NCI-H1694 treated with DMSO at 0.1 percent for 48 hours (cell line): ENCODE measurements at places on chromosomes 6 and 20.

- DNase-seq, result no peak
Measured at GRCh38 chr6:41000248-41000647, 38.8 kb downstream of the UNC5CL start.

DNA sequence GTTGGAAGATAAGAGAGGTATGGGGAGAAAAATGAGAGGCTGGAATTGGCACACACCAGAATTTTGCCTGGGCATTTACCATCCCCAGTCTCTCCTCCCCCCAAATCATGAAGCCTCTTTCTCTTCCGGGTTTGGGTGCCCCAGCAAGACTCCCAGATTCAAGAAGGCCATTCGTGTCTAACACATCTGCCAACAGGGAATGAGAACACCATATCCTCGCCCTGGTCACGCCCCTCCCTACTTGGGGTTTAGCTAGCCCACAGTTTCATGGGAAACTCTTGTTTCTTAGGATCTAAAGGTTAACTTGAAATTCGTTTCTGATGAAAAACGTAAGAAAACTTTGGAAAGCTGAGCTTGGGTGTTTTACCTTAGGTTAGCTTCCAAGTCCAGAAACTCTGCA is 105.5 kb upstream of the TMEM170B start:
- no peak for DNase-seq

DNA sequence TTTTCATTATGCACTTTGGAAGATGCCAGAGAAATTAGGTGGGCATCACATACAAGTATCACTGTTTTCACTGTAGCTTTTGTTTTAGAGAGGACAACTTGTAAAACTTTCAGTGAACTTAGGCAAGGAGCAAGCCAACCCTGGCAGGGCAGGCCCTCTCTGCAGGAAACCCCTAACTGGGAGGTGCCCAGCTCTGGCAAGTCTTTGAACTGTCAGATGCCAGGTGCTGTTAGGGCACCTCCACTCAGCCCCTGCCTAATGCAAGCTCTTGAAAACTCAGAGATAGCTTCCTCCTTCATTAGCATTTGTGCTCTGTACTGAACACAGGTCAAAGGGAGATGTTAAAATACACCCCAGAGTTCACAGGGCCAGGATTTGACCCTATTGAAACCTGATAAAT is 774.2 kb upstream of the FLRT3 start:
- no peak for DNase-seq

- no peak for DNase-seq
Measured at GRCh38 chr6:161085246-161085645, 93.7 kb downstream of the MAP3K4 start.

DNA sequence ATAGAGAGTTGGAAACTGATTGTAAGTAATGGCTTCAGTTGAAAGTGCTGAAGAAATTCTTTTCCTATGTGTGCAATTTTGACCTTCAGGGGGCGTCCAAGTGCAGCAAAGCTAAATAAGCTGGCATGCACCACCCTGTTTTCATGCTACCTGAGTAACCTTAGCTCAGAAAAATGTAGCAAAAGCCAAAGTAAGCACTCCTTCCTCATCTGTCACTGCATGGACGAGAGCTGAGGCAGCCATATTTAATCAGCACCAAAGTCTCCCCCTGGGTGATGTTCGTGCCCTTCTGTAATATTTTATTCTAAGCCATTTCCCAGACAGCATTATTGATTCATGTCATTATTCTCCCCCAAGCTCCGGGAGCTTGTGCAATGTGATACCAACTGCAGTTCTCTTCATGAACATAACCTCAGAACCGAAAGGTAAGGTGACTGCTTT is 123.1 kb downstream of the RPS12 start:
- DNase-seq, result no peak

- no peak for DNase-seq
Measured at GRCh38 chr6:72709431-72709830, 87.6 kb downstream of the KCNQ5 start.

GRCh38 chr20:4036351-4036750 is 21.0 kb upstream of the RNF24 start:
- DNase-seq, result no peak

- DNase-seq, result no peak
Measured at GRCh38 chr6:75758061-75758460, 9.0 kb downstream of the MYO6 start.

DNA sequence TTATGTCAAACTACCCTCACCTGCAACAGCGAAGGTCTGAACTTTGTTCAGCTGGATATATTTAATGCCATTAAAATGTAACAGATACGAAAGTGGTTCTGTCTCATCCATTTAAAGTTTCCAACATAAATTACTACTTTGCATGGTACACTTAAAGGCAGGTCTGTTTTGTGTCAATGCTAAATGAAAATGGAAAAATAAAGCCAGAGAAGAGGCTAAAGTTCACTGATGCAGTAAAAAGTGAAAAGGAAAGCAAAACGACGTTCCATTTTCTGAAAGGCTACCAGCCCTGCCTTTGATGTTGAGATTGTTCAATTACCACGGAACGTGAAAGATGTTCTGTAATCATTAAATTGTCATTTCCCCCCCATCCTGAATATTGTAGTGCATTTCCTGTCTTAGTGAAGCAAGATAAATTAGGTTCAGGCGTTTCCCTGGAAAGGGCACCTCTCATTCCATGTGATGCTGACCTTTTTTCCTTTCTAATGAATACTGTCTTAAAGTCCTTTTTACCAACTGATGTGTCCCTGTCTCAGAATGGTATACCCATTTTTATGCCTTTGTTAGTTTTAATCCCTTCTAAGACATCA is 334.7 kb upstream of the JAG1 start:
- DNase-seq, result no peak

GRCh38 chr6:7188492-7188891 is 80.7 kb downstream of the RREB1 start:
- no peak for DNase-seq

DNA sequence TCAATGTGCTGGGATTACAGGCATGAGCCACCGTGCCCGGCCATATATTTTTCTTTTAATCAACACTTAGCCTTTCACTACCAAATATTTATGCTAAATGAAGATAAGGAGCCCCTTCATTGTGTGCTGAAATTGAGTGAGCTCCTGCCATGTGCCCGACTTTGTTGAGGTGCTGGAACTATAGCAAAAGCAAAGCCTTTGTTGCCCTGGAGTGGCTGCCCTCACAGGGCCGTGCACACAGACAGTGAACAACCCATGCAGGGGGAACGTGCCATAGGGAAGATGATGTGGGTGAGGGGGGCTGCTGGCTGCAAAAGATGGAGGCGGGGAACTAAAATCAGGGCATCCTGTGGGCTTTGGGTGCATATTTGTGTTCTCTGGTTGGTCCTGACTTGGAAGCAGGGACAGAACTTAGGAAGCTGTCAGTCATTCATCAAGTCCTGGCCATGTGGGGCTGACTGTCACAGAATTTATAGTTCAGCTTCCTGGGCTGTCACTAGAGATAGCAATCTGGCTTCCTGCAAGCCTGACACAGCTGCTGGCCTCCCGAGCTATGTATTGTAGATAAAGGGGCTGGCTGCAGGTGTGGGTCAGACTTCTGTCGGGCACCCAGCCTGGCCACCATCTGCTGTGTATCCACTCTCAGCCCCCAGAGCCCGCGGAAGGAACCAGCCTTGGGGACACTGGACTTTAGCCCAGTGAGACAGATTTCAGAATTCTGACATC is 56.8 kb upstream of the MPC1 start:
- no peak for DNase-seq

GRCh38 chr6:90285042-90285481 is 11.6 kb downstream of the BACH2 start:
- no peak for DNase-seq

DNA sequence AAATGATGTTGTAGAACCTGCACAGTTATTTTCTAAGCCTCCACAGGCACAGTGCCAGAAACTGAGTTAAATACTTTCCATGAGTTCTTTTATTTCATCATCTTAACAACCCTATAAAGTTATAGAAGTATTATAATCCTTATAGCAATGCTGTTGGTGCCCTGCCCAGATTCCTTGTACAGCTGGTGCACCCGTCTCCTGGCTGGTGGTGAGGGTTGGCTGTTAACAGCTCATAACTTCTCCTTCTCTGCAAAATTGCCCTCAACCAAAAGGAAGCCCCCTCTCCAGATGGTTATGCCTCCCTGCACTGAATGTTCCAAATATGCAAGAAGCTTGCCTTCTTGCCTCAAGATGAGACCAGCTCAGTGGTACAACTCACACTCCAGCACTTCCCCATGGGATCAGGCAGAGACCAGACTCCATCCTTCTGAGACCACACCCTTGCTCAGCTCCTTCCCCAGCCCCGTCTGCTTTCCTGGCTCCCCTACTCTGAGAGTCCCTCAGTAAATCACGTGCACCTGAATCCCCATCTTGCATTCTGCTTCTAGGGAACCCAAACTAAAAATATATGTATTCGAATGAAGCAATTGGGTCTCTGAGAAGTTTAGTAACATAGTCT is 304.4 kb upstream of the PLCB4 start:
- DNase-seq, result no peak

GRCh38 chr6:144415835-144416237 is 130.7 kb downstream of the UTRN start:
- no peak for DNase-seq

DNA sequence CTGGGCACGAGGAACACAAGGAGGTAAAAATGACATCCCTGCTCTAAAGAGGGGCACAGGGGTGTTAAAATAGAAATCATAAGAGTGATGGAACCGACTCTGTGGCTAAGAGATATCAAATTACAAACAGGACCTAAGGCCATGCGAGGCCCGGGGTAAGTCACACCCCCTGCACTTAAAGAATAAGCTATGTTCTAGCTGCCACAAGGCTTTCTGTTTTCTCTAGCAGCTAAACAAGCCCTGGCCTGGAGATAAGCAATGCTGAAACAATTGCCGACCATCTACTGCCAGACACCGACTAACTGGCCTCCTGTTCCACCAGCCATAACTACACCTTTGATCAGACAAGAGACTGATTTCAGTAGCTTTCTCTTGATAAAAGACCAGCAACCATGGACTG is 32.4 kb downstream of the MDGA1 start:
- DNase-seq, result no peak

DNA sequence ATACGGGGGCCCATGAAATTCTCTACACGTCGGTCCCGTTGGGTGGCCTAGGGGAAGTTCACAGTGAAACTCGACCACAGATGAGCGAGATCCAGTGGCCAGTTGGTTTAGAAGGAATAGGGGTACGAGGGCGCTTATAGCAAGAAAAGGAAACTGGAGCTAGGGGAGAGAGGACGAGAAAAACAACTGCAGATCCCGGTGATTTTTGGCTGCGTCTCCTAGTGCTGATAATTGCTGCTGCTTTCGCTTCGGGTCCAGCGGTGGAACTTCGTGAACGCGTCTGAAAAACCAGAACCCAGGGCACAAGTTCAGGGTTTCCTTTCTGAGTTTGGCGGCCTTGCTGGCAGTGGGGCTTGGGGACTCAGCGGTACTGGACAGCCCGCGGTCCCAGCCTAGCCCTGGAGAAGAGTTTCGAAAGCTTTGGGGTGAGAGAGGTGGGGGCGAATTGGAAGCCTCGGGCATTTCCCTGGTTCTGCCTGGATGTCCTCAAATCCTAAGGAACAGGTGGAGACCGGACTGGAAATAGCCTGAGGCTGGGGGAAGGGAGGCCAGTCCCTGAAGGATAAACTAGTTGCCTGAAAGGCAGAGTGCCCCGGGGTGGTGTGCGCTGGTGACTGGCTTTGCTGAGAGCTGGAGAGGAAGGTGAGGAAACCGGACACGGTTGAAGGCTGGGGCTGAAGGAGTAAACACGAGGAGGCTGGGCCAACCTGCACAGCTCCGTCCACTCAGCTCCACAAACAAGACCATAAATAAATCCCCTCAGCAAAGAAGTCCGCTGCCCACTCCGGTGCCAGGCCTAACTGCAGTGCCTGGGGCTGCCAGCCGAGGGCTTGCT is 793 bp downstream of the GMPR start:
- DNase-seq, result no peak

DNA sequence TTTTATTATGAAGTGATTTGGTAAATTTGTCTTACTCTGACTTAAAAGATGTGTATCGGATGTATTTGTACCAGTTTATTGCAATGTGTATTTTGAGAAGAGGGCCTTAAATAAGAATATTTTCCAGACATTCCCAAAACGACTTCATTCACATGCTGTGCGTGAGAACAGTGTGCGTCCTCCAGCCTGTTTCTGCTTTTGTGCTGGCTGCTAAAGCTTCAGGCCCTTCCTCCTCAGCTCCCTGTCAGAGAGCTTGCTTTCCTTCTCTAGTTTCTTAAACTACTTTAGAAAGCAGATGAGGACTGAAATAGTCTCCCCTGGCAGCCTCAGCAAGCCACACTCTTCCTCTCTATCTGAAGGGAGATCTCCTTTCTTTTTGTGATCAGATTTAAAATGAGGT is 157.8 kb downstream of the SAMD5 start:
- no peak for DNase-seq

DNA sequence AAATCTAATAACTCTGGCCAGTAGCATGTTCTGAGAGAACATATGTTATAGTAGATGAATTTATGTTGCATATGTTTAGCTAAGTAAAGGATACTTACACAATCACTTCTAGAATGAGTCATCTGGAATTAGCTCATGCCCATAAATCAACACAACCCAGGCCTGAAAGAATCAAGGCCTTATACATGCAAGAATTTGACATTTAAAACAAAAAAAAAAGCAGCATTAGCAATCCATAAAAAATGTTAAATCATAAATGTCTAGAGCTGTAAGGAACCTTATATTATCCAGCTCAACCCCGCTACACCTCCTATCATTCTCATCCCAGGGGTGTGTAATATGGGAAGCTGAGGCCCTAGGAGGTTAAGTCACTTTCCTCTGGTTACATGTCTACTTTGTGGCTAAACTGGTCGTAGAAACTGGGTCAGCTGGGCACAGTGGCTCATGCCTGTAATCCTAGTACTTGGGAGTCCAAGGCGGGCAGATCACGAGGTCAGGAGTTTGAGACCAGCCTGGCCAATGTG is 105.2 kb upstream of the CARMIL1 start:
- DNase-seq, result peak; percentile 3

- DNase-seq, result no peak
Measured at GRCh38 chr6:157213907-157214565, 109.3 kb downstream of the TMEM242 start.

GRCh38 chr6:17725083-17725482 is 18.4 kb upstream of the NUP153 start:
- DNase-seq, result peak; percentile 44

GRCh38 chr20:16203096-16203495 is 370.2 kb downstream of the KIF16B start:
- DNase-seq, result no peak

- DNase-seq, result no peak
Measured at GRCh38 chr20:43271980-43272379, 82.3 kb upstream of the PTPRT start.

DNA sequence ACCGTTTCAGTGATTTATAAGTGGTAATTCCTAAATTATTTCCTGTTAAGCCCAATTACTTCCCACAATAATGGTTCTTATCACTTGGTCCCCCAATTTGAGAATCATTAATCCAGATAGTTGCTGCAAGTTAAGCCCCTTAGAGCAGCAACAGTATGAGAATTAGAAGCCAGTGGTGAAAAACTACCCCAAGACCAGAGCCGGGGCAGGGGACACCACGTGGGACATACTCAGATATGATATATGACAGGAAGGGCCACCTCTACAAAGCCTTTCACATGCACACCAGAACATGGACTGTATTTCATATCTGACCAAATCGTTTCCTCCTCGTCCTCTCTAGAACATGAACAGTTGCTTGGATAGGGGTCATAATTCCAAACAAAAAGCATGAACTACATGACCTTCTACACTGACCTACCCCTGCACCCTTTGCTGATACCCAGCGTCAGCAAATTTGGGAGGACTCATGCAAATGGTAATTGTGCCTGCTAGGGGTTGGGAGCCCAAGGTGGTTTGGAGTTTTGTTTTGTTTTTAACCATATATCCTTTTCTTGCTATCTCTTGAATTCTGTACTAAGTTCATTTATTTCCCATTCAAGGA is 3.9 kb downstream of the JAG1 start:
- DNase-seq, result no peak
